ENCODE measurements at places on chromosomes 2 and 18.

- no peak for DNase-seq
These were observed 18.6 kb upstream of the SPAG16 start for GRCh38 chr2:213265679-213266078.

DNA sequence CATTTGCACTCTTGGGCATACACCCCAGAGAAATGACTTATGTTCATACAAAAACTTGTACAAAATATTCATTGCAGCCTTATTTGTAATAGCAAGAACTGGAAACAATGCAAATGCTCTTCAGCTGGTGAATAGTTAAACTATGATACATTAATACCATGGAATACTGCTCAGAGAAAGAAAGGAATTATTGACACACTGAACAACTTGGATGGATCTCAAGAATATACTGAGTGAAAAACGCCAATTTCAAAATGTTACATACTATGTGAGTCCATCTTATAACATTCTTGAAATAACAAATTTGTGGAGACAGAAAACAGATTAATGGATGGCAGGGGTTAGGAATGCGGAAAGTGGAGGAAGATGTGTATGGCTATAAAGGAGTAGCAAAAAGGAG is 17.2 kb downstream of the LNPK start:
- DNase-seq, result no peak

DNA sequence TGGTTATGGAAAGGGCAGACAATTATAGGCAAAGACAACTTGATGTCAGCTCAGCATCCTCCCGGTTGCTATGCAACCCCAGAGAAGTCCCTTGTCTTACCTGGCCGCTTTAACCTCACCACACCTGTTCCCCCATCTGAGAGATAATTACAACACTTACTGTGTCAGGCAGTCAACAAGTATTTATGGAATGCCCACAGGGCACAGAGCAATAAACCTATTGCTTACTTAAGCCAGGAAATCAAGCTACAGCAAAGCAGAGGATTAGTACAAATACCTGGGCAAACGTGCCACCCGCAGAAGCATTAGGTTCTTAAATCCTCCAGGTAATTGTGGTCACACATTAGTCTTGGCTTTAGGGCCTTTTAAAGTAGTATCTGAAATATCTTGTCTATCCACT is 320.4 kb upstream of the REV1 start:
- no peak for DNase-seq

DNA sequence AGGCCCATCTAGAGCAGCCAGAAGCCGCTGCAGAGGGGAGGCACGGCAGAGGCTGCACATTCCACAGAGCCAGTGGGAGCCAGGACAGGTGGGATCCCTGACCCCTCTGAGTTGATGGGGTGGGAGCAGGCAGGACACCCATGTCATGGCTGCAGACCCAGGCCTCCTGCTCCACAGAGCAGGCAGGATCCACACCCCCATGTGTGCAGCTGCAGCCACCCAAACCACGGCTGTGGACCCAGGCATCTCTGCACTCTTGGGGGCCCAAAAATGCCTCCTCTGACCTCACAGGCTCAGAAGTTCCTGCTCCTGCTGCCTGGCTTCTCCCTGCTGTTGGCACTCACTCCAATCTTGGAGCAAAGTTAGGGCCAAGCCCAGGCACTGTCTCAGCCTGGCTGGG is 112.3 kb upstream of the TMEM18 start:
- DNase-seq, result no peak

GRCh38 chr18:4400911-4401310 is 54.2 kb downstream of the DLGAP1 start:
- DNase-seq, result no peak

- DNase-seq, result no peak
These were observed 63.8 kb upstream of the RPL31 start for GRCh38 chr2:100938031-100939026.

DNA sequence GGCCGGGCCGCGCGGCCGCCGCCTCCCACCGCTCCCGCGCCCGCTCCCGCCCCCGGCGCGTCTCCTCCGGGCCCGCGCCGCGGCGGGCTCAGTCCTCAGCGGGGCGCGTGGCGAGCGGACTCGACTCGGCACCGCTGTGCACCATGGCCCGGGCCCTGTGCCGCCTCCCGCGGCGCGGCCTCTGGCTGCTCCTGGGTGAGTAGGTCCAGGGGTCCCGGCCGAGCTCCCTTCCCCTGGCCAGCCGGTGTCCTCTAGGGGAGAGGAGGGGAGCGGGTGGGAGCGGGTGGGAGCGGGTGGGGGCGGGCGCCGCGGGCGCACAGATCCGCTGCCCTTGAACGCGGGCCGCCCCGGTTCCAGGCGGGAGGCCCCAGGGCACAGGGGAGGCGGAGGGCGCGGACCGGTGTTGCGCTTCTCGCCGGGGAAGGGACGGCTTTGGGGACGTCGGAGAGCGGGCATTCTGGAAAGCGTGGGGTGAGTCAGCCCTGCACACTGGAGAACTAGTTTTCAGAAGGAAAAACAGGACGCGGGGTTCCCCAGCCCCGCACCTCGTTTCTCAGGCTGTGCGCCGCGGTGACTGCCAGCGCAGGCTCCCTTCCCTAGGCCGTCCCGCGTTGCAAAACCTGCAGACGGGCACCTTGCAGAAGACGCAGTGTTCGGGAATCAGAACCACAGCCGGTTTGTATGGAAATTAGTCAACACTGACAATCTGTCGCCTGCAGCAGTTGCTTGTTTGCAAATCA is at the start of gene RAMP1:
TSS of gene RAMP1 (plus strand) at position 91 of the 740 bp plus-strand sequence. CDS start at position 144, 53 bp downstream.
- no peak for DNase-seq

- no peak for DNase-seq
These were observed 790.4 kb downstream of the EPHA4 start for GRCh38 chr2:220781622-220782241.

- DNase-seq, result no peak
These were observed 26.6 kb downstream of the BIN1 start for GRCh38 chr2:127080226-127080937.

GRCh38 chr2:142937347-142937746 is 59.9 kb downstream of the KYNU start:
- DNase-seq, result no peak

GRCh38 chr2:62335612-62336011 is 139.7 kb downstream of the B3GNT2 start:
- no peak for DNase-seq

GRCh38 chr2:19887510-19887909 is 14.3 kb downstream of the TTC32 start:
- DNase-seq, result no peak

DNA sequence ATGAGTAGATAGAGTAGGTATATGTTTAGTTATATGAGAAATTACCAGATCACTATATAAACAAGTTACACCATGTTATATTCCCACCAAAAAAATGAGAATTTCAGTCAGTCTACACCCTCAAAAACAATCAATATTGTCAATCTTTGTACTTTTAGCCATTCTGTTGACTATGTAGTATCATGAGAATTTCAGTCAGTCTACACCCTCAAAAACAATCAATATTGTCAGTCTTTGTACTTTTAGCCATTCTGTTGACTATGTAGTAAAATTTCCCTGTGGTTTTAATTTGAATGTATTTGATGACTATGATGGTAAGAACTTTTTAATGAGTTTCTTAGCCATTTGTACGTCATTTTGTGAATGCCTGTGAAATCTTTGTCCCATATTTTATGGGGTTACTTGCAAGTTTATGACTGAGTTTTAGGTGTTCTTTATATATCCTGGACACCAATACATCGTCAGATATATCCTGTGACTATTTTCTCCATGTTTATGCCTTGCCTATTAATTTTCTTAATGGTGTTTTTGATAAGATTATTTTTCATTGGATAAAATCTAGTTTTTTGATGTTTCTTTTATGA is 528.4 kb upstream of the SPHKAP start:
- no peak for DNase-seq

DNA sequence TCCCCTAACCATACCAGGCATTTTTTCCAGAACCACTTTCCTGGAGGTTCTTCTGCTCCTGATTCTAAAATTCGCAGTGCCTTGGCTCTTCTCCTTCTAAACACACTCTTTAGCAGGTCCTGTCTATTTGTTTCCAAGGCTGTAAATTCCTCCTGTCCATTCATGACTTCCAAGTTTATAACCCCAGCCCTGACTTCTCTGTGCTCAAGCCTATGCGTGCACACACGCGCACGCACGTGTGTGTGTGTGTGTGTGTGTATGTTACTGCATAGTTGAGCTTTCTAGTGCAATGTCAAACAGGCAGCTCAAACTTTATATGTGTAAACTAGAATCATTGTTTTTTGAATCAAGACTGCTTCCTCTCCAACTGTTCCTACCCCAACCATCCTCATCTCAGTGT is 337.7 kb downstream of the LRRTM1 start:
- no peak for DNase-seq

DNA sequence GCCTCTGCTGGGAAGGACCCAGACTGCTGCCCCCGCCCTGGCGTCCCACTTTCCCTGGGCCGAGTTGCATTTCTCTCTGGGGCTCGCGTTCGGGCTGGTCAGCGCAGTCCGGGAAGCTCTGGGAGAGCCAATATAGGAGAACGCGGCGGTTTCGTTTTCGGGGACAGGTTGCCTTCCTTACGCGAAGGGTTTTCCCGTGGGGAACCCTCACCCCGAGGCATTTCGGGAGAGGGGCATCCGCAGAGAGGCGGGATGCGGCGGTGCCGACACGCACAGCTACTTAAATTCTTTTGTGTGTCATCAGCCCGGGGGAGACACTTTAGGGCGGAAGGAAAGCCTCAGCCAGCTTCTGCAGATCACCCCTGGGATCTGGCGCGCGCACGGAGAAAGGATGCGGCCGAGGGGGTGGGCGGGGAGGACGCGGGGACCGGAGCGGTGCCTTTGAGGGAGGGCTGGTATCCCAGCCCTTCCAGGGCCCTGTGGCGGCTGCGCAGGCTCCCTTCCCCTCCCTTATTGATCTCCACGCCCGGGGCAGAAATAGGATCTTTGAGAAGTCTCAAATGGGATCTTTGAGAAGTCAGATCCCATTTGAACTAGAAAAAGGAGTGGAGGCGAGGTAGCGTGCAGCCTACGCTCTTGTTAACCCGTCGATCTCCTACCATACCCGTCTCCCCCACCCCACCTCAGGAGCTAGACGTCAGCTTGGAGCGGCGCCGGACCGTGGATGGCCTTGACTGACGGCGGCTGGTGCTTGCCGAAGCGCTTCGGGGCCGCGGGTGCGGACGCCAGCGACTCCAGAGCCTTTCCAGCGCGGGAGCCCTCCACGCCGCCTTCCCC is 1.2 kb downstream of the GATA6 start:
- DNase-seq, result no peak

GRCh38 chr2:233273120-233273519 is 21.6 kb downstream of the ATG16L1 start:
- no peak for DNase-seq

DNA sequence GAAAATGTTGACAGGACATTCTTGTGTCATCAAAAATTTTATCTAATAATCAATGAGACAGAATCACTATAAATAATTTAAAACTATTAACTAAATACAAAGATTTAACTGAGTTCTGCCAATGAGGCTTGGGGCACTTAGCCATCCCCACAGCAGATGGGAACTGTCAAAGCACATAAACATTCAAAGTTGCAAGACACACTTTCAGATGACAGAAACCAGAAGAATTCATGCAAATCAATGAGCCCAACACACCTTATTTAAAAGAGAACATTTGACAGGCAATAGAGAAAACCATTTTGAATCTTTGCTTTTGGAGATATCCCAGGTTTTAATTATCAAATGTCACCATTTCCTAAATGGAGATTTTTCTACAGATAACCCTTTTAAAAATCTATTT is 566.2 kb downstream of the IRS1 start:
- no peak for DNase-seq

GRCh38 chr2:39069136-39069515 is 51.7 kb downstream of the SOS1 start:
- no peak for DNase-seq

DNA sequence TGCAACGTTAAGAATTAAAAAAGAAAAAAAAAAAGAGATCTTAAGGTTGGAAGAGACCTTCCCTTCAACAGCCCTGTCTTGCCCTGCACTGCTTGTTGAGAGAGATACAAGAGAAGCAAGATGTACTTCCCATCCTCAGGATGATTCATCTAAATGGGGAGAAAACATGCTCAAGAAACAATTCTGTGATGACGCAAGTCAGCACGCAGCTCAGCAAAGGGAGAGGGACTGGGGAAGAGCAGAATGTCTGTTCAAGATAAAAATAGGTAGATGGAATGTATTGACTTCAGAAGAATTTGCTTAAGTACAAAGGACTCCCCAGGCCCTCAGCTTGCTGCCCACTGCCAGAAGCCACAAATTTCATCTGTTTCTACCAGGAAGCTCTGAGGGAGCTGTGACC is 198.2 kb upstream of the SPRED2 start:
- no peak for DNase-seq

- DNase-seq, result no peak
These were observed 70.3 kb upstream of the PXDN start for GRCh38 chr2:1814616-1815015.

- no peak for DNase-seq
These were observed 134.8 kb downstream of the RTP5 start for GRCh38 chr2:242004223-242004901.

DNA sequence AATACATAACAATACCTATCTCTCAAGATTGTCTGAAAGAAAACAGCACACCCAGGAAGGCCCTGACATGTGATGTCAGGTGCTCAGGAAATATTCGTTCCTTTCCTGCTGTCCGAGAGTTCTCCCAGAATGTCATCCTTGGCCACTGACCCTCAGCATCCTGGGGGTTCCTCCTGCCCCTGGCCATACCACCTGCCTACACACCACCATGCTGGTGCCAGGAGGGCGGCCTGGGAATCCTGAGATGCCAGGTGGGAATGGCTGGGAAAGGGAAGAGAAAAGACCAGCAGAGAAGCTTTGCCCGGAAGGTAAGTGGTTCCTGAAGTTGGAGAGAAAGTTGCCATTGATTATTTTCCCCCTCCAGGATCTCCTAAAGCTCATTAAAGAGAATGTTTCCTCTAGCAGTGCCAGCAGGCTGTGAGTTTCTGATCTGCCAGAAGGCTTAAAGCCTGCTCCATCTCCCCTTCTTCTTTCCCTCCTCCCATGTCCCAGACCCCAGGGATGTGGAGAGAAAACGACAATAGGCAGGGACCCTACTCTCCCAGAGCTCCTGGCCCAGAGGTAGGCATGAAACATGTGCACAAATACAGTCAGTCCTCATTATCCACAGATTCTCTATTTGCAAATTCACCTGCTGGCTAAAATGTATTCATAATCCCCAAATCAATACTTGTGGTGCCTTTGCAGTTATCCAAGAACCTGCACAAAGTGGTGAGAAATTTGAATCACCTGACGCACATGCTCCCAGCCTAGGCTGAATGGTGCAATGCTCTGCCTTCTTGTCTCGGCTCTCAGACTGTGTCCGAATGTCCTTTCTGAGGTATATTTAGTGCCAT is 147.1 kb upstream of the MYCN start:
- no peak for DNase-seq

- DNase-seq, result no peak
These were observed 37.9 kb downstream of the DPYSL5 start for GRCh38 chr2:26885651-26886329.

GRCh38 chr18:9779630-9780029 is 71.5 kb downstream of the RAB31 start:
- no peak for DNase-seq

DNA sequence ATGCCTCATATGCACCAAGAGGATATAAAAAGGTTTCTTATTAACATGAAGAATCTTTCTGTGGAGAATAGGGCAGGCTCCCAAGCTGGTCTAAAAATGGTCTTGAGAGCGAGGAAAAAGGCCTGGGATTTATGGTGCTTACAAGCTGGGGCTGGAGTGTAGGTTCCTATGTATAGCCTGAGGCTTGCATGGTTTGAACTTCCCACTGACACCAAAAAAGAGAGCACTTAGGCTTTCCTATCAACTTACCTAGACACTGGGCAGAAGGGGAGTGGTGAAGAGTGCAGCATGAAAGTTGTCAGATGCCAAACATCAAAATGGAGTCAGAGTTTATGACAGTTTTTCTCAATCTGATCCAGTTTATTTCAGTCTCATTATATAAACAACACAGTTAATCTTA is 784.6 kb downstream of the LRRTM4 start:
- DNase-seq, result no peak

Measured in stimulated activated CD8-positive, alpha-beta memory T cell treated with anti-CD3 and anti-CD28 coated beads, Interleukin-4, amount 100 ng/mL, for 1 hour (primary cell).